ENCODE measurements at places on chromosomes 3 and 15.

DNA sequence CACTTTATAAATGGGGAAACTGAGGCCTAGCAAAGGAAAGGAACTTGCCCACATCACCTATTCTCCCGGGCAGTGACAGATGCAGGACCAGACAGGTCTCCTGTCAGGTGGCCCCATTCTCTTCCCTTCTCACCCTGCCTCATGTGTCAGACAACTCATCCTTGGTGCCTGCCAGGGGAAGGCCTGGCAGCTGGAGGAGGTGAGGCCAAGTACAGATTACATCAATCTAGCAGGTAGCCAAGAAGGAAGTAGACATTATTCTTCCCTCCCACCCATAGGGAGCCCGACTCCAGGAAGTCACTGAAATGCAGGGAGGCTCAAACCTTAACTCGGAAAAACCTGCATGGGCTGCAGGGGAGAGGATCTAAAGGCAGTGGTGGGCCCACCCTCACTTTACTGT lies 39.6 kb downstream of the DAPK2 start:
- DNase-seq, result no peak

- DNase-seq, result no peak
Measured at GRCh38 chr3:10440684-10441083, 64.7 kb downstream of the ATP2B2 start.

- DNase-seq, result no peak
Measured at GRCh38 chr3:119257654-119258410, 17.2 kb upstream of the B4GALT4 start.

GRCh38 chr15:87816811-87817210 lies 439.7 kb downstream of the NTRK3 start:
- DNase-seq, result no peak

DNA sequence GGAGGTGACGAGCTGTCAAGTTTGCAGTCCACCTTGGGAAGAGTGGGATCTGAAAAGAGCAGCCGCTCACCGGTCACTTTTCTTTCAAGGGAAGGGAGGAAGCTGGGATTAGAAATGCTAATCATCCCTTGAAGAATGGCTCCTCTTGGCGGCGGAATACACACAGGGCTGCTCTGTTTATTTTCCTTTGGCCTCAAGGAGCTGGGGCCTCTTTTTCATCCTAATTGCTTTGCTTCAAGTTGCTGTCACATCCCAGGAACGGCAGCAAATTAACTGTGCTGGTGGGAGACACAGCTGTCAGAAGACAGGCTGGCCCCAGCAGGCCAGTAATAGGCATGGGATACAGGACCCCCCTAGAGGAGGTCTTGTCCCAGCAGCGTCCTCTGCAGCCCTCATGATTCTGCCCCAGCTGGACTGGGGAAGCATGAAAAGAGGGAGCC lies 6.7 kb downstream of the KBTBD13 start:
- DNase-seq, result no peak

All from progenitor cell of endocrine pancreas (in vitro differentiated cells).